ENCODE measurements at places on chromosomes 7 and 10.

DNA sequence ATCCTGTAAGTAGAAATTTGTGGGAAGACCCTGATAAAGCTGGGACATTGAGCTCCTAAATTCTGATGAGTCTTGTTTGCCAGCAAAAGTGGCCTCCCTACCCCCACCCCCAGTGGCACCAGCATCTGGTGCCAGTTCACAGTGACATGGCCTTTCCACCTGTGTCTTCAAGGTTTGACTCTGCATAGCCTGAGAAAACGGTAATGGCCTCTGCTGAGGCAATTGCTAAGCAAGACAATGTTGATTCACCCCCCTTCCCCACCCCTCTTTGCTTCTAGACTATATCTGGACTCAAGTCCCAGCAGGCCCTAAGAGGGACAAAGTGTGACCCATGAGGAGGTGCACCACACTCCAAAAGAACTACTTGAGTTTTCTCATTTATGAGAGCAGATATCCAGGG is 48.0 kb upstream of the PIK3CG start:
- DNase-seq = no peak

- DNase-seq = no peak
Measured at GRCh38 chr7:110253093-110253492, 837.8 kb upstream of the LRRN3 start.

DNA sequence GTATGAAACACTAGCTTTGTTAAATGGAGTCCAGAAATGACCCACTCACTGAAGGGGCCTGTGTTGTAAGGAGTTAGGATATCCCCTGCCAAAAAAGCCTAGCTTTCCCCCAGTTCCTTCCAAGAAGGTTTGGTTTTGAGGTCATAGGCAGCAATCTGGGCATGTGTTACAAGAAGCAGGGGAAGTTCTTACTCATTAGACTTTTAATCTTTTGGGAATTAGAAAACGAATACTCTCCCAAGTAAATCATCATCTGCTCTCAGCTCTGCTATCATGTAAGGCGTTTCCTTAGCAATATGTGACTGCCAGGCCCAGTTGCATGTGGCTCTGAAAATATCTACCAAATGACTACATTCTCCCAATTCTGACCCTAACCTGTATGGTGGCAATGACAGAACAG is 3.7 kb downstream of the NOD1 start:
- DNase-seq = peak; percentile 77

- DNase-seq = no peak
Measured at GRCh38 chr10:85187047-85187446, 858.7 kb downstream of the CCSER2 start.

- no peak for DNase-seq
Measured at GRCh38 chr7:141295367-141295895, 221.6 kb downstream of the TMEM178B start.

DNA sequence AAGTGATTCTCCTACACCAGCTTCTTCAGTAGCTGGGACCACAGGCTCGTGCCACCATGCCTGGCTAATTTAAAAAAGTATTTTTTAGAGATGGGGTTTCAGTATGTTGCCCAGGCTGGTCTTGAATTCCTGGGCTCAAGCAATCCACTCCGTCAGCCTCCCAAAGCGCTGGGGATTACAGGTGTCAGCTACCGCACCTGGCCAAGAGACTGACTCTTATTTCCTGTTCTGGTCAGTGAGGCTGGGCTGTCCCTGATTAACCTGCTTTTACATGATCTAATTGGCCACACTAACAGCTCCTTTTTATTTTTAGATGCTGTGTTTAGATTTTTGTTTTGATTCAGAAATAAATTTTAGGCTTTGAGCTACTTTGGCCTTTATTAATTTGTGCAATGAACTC is 203.9 kb downstream of the NXPH1 start:
- no peak for DNase-seq

- no peak for DNase-seq
Measured at GRCh38 chr7:66679633-66680244, 51.1 kb downstream of the KCTD7 start.

DNA sequence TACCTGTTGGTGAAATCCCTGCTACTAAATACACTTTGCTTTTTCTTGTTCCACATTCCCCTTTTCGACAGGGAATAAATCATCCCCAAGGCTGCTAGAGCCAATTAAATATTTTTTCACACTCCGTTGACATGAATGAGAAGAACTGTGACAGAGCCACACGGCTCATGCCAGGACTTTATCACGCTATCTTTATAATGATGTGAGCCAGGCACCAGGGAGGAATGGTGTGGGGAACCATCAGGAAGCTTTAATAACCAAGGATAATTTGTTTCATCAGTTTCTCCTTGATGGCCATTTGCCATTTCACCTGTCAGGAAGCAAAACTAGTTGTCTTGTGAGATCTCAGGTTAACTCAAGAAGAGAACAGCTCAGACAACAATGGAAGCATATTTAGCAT is 193.0 kb upstream of the C7orf33 start:
- no peak for DNase-seq

DNA sequence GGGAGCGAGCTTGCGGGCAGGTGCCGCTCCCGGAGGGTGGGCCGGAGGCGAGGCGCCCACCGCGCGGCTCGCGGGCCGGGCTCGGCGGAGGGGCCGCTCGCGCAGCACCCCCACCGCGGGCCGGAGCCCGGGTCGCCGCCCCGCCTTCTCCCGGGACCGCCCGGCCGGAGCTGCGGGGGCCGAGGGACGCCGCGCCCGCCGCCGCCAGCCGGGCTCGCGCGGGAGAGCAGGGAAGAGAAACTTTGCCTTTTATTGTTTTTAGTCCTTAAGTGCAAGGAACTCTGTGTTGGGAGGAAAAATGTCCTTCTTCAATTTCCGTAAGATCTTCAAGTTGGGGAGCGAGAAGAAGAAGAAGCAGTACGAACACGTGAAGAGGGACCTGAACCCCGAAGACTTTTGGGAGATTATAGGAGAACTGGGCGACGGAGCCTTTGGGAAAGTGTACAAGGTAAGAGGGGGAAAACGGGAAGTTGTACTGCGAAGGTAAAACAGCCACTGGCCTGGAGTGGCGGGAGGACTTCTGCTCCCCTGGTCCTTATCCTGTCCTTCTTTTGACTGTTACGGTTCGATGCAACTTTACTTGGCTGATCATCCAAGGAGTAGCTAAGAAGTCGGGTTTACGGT is 620 bp downstream of the SLK start:
- no peak for DNase-seq

DNA sequence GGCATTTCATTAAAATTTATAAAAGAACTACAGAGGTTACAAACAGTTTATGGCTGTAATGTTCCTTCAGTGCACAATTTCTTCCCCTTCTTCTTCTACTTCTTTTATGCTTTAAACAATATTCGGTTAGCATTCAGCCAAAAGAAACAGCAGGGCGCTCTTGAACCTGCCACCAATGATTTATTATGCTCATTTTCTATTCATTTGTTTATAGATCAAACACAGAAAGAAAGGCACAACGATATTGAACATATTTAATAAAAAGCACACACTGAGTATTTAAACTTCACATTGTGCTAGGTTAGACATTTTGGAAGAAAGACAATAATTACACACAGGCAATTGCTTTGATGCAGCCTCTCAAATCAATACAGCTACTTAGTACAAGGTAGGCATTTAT is 1025.8 kb upstream of the LRRN3 start:
- no peak for DNase-seq

- no peak for DNase-seq
Measured at GRCh38 chr10:63720072-63720537, 198.9 kb downstream of the REEP3 start.

DNA sequence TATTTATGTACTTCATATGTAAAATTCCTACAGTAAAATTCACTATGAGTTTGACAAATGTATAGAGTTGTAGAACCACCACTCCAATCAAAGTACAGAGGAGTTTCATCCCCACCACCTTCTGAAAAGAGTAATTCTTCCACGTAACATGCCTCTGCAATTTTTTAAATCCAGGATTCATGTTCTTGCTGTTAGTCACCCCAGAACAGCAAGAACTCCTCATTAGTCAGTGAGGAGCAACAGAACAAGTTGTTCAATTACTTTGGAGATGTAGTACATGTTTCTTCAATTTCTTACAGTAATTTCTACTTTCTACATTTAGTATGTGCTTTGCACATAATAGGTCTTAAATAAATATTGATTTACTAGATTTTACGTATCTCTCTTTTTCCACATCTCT is 248.1 kb downstream of the ABCA13 start:
- no peak for DNase-seq

DNA sequence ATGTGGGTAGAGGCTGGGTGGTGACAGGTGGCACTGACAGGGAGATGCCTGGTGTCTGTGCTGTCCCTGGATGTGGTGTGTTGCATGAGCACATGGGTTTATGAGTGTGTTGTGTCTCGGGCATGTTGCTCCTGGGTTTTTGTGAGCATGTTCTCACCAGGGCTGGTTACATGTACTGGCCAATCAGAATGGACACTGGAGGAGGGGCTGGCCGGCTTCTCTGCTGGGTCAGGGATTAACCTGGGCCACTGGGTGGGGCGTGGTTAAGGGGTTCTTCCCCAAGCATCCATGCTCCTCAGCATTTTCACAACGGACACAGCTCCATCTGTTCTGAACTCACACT is 20.8 kb upstream of the VOPP1 start:
- DNase-seq = no peak

- no peak for DNase-seq
Measured at GRCh38 chr7:151936207-151936606, 20.0 kb upstream of the GALNTL5 start.

GRCh38 chr7:143884969-143885559 is 16.9 kb downstream of the TCAF1 start:
- no peak for DNase-seq

GRCh38 chr10:121129266-121129665 is 278.1 kb downstream of the WDR11 start:
- DNase-seq = no peak

DNA sequence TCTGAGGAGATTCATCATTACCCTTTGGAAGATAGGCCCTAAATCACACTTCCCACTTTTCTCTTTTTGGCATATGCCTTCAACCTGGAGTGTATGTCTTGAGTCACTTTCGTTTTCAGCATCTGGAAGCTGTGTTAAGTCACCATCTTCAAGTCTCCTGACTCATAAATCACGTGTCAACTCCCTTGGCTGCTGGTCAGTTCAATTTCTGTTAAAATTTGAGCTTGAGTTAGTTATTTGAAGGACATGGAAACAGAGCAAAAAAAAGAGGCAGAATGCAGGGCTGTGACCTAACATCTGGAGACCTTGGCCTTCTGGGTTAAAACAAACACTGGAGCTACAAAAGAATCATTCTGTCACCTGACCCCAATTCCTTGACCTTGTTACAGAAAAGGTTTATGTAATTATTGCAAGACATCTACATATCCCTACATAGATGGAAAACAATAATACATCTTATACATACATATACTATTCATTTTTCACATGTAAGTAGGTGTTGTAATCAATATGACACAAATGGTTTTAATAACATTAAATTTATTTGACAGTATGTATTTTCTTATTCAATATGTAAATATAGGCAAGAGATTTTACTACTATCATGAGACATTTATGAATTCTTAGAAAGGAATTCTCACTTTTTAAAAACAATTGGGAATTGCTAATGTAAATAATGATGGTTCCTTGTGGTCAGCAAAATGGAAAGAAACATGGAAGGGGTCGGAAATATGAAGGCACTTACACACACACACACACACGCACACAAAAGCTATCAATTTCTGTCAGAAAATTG is 169.7 kb upstream of the PHYHIPL start:
- DNase-seq = peak; percentile 47

GRCh38 chr7:119281181-119281846 is 991.7 kb upstream of the KCND2 start:
- DNase-seq = no peak

DNA sequence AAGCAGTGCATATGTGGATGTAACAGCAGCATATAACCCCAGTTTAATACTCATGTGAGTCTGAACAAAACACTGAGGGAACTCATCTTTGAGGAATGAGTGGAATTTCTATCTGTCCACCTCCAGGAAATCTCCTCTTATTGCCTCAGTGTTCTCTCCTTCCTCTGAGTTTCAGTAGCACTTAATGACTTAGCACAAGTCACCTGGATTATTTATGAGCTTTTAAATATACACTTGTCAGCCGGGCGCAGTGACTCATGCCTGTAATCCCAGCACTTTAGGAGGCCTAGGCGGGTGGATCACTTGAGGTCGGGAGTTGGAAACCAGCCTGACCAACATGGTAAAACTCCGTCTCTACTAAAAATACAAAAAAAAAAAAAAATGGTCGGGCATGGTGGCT is 4.3 kb downstream of the LRRC20 start:
- peak; percentile 14 for DNase-seq

DNA sequence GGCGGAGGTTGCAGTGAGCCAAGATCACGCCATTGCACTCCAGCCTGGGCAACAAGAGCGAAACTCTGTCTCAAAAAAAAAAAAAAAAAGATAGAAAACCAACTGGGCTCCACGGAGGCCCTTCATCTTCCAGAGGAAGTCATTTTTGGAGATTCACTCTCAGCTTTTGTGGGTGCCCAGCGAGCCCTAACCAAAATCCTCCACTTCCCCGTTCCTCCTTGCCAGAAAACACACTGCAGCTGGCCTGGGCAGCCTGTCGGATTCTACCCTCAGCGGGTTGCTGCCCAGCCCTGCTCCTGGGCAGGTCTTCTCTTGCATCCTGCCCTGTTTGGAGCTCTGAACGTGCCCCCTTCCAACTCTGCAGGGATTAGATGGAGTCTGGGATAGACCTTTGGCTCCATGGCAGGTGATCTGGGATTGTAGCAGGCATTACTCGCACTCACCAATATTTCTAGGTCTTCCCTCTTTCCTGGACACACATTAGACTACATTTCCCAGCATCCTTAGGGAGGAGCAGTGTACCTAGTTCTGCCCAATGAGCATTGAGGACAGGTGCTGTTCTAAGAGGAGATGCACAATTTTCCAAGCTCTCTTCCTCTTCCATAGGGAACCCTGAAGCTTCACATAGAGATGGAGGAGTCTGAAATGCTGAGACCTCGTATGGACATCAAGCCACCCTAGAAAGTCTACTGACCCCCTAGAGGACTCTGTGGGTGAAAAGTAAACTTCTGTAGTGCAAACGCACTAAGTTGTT is 4.6 kb downstream of the GRID2IP start:
- DNase-seq = no peak

GRCh38 chr10:6328699-6329423 is 126.1 kb downstream of the PFKFB3 start:
- no peak for DNase-seq

GRCh38 chr7:42831718-42832522 is 80.0 kb downstream of the C7orf25 start:
- DNase-seq = no peak

DNA sequence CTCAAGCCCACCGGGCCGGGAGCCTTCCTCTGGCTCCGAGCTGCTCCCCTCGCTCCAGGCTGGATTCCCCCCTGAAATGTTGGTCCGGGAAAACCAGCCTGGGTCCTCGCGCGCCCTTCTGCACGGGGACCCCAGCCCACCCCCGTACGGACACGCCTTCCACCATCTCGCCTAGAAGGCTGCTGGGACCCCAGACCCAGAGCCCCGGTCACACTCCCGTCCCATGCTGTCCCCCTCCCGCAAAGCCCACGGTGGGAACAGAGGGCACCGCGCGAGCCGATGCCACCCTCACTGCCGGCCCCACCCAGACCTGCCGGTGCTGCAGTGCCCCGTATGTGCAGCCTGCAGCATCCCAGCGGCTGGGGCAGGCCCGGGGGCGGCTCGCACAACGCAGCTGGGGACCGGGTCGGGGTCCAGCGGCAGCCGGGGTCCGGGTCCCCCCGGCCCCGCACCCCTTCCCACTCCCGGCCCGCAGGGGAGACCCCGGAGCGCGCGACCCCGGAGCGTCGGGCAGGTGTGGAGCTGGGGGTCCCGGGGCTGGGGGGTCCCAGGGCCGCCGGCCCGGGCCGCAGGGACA is 871 bp downstream of the SPOCK2 start:
- no peak for DNase-seq

- DNase-seq = no peak
Measured at GRCh38 chr10:94036766-94037033, 43.0 kb downstream of the PLCE1 start.

GRCh38 chr7:147810269-147810668 is 780.3 kb upstream of the C7orf33 start:
- no peak for DNase-seq

All from AG09319 (cell line).